ELR (cell line): ENCODE measurements at places on chromosomes 3 and 15.

GRCh38 chr3:55369141-55369847, 117.8 kb downstream of the WNT5A start:
- no peak for DNase-seq

GRCh38 chr15:49887659-49888322, 231.2 kb downstream of the ATP8B4 start:
- no peak for DNase-seq

- no peak for DNase-seq
Observed at GRCh38 chr3:52222319-52223221, 2.9 kb downstream of the TLR9 start.

DNA sequence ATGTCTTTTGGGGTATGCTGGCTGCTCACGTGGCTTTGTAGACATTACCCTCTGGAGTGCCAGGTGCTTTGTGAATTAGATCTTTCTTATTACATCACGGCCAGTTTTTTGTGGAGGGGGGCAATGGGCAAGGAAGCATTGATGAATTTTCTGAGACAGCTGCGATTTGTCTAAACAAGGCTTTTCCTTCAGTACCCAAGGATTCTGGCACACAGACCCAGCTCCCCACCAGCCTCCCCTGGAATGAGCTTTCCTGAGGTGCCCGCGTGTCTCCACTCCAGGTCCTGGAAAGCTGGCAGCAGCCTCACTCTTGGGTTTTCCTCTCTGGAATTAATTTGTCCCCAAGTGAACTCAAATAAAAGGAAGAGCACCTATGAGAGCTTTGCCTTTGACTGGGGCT, 157.6 kb upstream of the CTDSPL start:
- no peak for DNase-seq

DNA sequence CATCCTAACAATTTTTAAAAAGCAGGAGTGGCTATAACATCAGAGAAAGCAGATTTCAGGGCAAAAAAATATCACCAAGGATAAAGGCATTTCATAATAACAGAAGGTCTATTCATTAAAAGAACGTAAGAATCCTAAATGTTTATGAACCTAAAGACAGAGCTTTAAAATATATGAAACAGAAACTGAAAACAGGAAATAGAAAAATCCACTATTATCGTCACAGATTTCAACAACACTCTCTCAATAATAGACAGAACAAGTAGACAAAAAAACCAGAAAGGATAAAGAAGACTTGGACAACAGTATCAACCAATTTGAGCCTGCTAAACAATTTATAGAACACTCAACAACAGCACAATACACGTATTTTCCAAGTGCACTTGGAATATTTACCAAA, 71.4 kb downstream of the FBXL22 start:
- DNase-seq, result no peak

- DNase-seq, result peak; percentile 95
Observed at GRCh38 chr15:62444104-62445022, 279.3 kb upstream of the C2CD4B start.

DNA sequence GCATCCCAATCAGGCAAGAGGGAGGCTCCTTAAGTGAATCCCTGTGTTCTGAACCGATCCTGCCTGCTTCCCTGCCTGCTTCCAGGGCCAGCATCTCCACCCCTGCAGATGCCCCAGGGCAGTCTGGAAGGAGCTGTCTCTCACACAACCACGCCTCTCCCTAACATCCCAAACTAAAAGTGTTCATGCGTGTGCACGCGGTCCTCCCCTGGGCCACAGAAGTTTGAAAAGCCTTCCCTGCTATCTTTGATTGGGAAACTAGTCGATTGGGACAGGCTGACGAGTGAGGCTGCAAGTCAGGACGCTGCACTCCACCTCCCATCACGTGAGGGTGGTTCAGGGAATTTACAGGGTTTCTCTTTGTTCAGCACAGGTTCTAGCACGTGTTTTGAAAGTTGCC, 340.9 kb upstream of the ICE2 start:
- no peak for DNase-seq

GRCh38 chr3:153785901-153786300, 335.3 kb upstream of the ARHGEF26 start:
- peak; percentile 37 for DNase-seq

DNA sequence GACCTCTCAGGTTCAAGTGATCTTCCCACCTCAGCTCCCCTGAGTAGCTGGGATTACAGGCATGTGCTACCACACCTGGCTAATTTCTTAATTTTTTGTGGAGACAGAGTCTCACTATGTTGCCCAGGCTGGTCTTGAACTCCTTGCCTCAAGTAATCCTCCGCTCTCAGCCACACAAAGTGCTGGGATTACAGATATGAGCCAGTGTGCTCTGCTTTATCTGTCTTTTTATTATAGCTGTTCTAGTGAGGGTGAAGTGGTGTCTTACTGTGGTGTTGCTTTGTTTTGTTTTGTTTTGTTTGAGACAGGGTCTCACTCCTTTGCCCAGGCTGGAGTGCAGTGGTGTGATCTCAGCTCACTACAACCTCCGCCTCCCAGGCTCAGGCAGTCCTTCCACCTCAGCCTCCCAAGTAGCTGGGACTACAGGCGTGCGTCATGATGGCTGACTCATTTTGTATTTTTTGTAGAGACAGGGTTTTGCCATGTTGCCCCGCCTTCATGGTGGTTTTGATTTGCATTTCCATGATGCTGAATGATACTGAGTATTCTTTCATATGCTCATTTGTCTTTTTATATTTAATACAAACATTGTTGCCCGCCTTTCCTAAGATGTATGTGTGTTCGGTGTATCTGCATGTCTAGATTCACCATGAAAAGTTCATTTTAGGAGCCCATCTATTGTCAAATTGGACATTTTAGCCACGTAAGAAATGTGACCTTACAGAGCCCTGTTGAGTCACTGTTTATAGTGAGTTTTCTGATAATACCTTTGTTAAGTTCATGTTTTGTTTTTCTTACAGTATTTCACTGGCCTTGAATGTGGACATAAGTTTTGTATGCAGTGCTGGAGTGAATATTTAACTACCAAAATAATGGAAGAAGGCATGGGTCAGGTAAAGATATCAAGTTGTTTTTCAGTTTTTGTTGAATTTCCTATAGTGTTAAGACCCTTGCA, 80.6 kb downstream of the ARIH1 start:
- peak; percentile 82 for DNase-seq

- no peak for DNase-seq
Observed at GRCh38 chr15:101275018-101275417, 2.3 kb downstream of the SELENOS start.

GRCh38 chr15:98955331-98955730, 52.3 kb downstream of the PGPEP1L start:
- no peak for DNase-seq

- DNase-seq, result peak; percentile 54
Observed at GRCh38 chr15:49135342-49135857, 20.0 kb downstream of the COPS2 start.

DNA sequence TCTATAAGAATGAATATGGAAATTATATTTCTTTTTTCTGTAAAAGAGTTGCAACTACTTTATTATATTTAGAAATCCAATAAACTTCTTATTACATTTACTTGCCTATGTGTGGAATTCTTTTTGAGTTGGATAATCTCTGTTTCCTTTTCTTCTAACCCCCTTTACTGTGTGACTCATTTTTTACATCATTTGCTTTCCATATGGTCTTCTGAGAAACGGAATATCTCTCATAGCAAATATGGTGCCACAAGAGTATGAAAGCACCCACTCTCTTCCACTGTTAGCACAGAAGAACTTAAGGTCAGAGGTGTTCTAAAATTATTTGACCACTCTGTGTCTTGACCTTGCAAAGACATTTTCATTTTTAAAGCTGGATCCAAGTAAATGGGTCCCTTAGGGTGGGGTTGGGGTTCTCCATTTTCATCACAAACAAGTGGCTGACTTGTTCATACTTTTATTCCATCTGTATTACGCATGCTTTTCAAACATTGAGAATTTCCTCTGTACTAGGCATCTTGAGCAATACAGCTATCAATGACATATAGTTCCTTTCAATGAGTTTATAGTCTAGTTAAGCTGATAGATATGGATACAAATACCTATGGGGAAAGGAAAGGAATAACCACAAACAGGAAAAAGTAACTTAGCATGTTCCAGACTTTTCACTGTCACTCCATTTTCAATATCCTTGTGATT, 281.1 kb upstream of the TPRG1 start:
- DNase-seq, result peak; percentile 78

DNA sequence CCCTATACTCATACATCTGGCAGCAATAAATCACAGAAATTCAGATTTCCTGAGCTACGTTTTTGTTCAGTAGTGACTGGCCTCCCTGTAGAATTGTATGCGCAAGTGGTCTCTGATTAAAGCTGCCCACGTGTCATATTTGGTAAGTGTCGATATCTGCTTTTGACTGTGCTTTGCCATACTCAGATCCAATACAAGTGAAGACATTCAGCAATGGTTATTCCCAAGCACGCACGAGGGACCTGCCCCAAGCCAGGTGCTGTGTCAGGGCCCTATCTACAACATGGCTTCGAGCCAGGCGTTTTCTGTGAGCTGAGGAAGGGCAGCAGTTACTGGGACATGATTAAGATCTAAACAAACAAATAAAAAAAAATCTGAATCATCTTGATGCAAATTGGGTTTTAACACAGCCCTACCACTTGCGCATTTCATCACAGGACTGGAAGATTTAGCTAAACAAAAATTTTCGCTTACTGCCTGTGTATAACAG, 47.2 kb upstream of the ICE2 start:
- no peak for DNase-seq

DNA sequence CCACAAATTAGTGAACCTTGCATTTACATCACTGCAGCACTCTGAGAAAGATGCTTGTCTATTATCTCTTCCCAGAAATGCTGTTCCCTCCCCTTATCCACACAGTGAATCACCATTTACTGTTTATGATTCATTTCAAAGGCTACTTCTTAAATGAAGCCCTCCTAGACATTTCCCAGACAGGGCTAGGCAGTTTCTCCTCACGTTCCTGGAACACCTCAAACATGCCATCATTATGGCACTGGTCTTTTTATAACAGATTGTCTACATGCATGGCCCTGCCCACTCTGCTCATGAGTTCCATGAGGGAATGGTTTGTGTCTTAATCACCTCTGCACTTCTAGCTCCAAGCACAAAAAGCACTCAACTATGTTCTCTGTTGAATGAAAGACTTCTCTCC, 32.2 kb upstream of the TM2D3 start:
- peak; percentile 83 for DNase-seq

- DNase-seq, result peak; percentile 81
Observed at GRCh38 chr15:33067456-33067855, 127.1 kb downstream of the FMN1 start.

DNA sequence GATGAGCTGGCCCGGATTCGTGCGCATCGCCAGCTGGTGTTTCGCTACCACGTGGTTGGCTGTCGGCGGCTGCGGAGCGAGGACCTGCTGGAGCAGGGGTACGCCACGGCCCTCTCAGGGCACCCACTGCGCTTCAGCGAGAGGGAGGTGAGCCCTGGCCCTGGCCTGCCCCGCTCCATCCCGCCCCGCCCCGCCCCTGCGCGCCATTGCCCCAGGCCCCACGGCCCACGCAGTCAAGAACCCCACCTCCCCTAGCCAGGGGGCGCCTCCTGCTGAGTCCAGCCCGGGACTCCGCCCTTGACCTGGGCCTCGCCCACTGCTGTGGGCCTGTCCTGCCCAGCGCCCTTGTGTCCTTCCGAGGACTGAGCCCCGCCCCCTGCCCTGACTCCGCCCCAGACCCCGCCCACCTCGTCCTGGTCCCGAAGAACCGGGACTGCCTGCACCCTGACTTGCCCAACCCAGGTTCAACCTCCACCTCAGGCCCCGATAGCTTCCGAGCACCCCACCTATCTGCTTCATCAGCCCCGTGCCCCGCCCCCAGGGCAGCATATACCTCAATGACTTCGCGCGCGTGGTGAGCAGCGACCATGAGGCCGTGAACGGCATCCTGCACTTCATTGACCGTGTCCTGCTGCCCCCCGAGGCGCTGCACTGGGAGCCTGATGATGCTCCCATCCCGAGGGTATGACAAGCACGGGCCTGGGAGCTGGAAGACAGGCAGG, 14.8 kb downstream of the NT5DC2 start:
- no peak for DNase-seq

DNA sequence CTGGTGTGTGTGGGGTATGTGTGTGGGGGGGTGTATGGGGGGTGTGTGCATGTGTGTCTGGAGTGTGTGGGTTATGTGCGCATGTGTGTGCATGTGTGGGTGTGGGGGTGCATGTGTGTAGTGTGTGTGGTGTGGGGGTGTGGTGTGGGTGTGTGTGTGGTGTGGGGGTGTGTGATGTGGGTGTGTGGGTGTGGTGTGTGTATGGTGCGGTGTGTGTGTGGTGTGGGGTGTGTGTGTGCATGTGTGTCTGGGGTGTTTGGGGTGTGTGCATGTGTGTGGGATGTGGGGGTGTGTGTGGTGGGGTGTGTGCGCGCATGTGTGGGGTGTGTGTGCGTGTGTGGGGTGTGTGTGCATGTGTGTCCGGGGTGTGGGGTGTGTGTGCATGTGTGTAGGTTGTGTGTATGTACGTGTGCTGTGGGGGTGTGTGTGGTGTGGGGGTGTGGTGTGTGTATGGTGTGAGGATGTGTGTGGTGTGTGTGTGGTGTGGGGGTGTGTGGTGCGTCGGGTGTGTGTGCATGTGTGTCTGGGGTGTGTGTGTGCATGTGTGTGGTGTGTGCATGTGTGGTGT, 6.2 kb upstream of the OCA2 start:
- DNase-seq, result no peak

GRCh38 chr15:94286583-94286982, 55.2 kb downstream of the MCTP2 start:
- no peak for DNase-seq

DNA sequence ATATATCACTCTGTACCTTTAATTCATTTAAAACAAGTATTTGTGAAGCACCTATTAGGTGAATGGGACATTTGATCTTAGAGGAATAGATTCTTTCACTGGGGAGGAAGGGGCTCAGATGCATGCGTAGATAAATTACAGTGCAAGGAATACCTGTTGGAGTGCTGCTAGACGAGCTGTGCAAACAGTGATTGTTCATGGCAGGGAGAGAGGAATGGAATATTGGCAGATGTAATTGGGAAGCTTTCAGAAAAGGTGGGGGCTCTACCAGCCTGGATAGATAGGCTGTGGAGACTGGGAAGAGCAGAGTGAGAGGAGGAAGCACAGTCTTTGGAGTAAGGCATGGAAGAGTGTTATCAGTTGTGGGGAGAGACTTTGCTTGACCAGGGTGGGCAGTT, 116.8 kb downstream of the AKAP13 start:
- DNase-seq, result no peak

GRCh38 chr3:151047636-151048035, 37.8 kb upstream of the MED12L start:
- DNase-seq, result peak; percentile 9

DNA sequence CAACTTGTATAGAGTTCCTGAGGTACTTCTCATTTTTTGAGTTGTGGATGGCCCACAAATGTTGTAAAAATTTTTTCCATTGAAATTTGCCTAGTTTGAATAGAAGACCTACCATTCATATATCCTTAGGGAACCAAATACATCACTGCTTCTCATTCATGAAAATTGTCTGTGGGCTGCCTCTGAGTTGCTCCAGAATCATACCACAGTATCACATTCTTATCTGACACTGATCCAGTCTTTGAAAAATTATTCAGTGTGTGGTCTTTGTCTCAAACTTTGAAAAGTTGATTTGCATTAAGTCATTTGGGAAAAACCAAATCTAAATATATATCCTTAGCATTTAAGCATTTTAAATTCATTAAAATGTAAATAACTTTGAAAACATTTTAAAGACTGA, 321.1 kb downstream of the LSAMP start:
- DNase-seq, result no peak

GRCh38 chr3:104974316-104974715, 392.4 kb upstream of the ALCAM start:
- no peak for DNase-seq

GRCh38 chr15:95113041-95113440, 881.7 kb downstream of the MCTP2 start:
- DNase-seq, result no peak

GRCh38 chr3:184676927-184677326, 34.9 kb downstream of the MAGEF1 start:
- no peak for DNase-seq

- peak; percentile 31 for DNase-seq
Observed at GRCh38 chr15:69026355-69026754, 11.9 kb downstream of the NOX5 start.
